Cortex of kidney (tissue), 1 donor: ENCODE measurements at places on chromosomes 6 and 20.

GRCh38 chr6:167323111-167323510 is 1.8 kb upstream of the TTLL2 start:
- DNase-seq = no peak

DNA sequence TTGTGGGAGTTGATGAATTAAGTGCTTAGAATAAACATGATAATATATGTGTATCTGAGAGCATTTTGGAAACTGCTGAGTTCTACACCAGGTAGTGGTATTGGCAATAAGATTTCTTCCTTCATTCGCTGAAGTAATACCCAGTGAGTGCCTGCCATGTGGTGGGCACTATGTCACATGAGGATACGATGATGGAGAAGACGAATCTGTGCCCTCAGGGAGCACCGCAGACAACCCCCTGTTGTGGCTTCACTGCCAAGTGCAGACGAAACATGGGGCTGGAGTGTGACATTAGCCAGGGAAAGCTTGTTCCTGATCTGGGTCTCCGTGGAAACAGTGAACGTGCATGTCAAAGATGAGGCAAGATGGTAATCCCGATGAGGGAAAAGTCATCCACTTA is 7.9 kb downstream of the ZNF76 start:
- DNase-seq = no peak

GRCh38 chr20:51533291-51534172 is 9.0 kb downstream of the NFATC2 start:
- DNase-seq = no peak

DNA sequence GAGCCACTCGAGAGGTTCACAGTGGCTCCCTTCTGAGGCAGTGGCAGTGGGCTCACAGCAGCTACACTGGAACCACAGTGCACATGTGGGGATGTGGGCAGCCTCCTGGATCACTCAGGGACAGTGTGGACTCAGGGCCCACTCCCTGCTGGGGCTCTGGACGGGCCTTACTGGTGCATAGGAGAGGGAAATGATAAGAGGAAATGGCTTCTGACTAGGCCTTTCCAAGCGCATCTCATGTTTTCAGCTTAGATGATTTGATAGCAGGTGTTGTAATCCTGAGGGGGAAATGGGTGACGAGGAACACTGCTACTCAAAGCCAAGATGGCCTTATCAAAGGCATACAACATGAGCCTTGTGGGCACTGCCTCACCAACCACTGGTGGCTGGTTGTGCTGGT is 44.0 kb downstream of the PANK2 start:
- DNase-seq = no peak

DNA sequence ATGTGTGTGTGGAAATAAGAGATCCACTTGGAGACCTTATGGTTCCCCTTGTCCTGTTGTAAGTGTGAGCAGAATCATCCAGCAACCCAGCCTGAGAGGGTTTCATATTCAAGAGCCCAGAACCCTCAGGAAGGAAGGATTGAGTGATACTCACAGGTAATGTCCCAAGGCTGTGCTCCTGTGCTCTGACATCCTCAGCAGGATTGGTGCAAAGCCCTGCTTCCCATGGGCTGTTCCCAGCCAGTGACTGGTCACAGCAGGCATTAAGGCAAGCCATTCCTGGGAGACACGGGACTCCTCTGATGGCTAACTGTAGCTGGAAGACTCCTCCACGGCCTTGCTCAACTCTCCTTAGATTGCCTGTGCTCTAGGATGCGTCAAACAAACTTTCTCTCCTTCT is 33.8 kb upstream of the HLA-G start:
- no peak for DNase-seq

DNA sequence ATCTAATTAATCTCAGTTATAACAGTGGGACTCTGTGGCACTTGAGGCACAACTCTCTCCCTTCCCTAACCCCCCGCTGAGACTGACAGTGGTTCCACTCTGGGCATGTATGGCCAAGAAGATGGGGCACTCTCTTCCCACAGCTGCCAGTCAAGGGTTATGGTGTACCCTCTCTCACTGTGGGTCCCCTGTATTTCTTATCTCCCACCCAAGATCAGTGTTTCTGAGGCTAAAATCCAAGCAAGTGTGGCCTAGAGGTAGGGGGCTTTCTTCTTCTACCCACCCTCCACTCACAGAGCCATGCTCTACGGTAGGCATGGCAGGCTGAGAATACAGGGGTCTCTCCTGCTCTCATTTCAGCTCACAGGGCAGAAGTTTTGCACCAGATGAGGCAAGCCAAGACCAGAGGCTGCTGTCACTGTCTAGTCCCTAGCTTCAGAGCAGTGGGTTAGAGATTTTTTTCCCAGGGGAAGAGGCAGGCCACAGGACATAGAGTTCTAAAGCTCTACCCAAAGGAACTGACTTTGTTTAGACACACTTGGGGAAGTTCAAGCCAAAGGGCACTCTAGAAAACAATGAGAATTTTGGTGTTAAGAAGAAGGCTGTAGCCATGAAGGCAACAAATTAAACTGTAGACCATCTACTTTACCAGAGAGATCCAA is 31.7 kb upstream of the HINT3 start:
- no peak for DNase-seq

- no peak for DNase-seq
Measured at GRCh38 chr6:106540907-106541306, 88.4 kb downstream of the RTN4IP1 start.
